ENCODE measurements at places on chromosomes 5 and 9.
A peak's percentile ranks its signal among the peaks of the same experiment; 100 is the strongest.

GRCh38 chr9:4124266-4124665, 175.6 kb downstream of the GLIS3 start:
- no peak for DNase-seq

DNA sequence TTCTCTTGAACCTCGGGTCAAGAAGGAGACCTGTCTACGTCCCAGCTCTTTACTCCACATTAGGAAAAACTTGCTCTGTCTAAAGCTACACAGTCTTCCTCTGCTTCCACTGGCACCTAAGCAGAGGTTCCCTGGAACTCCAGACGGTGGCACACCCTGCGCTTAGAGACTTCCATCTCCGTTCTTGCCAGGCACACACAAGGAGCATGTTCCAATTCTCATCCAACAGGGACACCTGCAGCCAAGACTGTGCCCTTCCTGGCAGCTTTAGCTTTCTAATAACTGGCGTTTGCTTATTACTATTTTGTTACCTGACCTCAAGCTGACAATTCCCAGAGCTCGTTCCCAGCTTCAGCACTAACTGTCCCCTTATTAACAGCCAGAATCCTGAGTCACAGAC, 16.0 kb downstream of the CAPSL start:
- peak; percentile 26 for DNase-seq

DNA sequence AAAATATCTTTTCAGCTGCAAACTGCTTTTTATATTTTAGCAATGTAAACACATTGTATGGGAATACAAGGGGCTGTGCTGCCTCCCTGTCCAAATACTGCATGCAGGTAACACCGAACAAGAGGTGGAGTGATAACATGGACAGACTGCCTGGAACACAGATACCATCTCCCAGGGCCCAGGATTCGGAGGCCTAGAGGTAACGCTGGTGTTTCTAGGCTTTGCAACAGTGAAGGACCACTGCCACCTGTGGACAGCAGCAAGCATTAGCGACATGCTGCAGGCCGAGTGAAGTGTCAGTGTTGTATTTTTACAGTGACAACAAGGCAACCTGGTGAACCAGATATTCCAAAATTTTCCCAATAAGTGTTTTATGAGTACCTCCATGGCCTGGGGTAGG, 379.1 kb downstream of the DMRT2 start:
- peak; percentile 70 for DNase-seq

- no peak for DNase-seq
Measured at GRCh38 chr9:7507566-7508270, 291.9 kb downstream of the DMAC1 start.

- no peak for DNase-seq
Measured at GRCh38 chr9:113907282-113907681, 31.2 kb downstream of the ZNF618 start.

GRCh38 chr9:134557331-134557730, 84.3 kb upstream of the COL5A1 start:
- DNase-seq, result no peak

- DNase-seq, result no peak
Measured at GRCh38 chr5:66477596-66477995, 118.6 kb upstream of the MAST4 start.

DNA sequence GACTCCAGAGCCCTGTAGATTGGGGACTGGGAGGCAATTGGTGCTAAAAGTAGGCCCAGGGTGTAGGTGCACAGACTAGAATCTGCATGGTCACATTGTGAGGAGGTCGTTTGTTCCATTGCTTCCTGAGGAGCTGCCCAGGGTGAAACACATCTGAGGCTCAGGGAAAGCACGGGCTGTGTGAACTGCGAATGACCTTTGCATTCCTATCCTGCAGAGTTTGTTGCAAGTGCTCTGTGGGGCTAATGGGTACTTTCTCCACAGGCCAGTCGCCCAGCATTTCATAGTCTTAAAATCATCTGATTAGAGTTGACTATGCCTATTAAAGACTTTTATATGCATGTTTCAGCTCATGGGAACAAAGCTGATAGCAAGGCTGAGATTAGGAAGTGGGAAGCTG, 14.4 kb upstream of the SLC46A2 start:
- no peak for DNase-seq
